Stimulated activated CD4-positive, alpha-beta T cell treated with anti-CD3 and anti-CD28 coated beads, Interleukin-1b, Interleukin-23, amount 100 ng/mL, for 1 hour (primary cell): ENCODE measurements at places on chromosomes 3 and 15.

DNA sequence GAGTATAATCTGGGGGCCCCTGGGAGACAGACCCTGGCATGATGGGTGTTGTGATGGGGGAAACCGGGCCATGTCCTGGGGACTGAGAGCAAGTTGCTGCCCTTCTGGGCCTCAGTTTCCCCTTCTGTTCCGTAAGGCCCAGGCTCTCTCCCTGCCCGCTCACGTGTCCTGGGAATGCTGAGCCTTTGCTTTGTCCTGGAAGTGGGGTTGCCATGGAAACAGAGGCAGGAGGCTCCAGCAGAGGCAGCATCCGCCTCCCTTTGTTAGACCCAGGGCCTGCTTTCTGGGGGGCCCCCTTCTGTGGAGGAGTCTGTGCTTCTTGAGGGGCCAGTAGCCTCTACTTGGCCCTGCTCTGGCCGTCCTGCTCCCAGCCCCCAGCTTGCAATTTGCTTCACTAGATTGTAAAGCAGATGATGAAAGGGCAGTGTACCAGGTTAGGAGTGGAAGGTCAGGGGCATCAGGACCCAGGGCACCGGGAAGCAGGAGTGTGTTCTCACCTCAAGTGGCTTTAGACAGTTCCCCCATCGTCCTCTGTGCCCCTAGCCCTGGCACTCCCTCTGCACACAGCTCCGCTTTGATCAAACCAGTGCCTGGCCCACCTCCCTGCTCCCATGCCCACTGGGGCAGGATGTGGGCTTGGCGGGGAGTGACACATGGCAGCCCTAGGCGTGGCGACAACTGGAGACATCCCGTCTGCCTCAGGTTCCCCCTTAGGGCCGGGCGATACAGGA, 105.6 kb downstream of the FBLN2 start:
- no peak for DNase-seq

GRCh38 chr3:59608356-59608755, 558.5 kb upstream of the CFAP20DC start:
- no peak for DNase-seq

DNA sequence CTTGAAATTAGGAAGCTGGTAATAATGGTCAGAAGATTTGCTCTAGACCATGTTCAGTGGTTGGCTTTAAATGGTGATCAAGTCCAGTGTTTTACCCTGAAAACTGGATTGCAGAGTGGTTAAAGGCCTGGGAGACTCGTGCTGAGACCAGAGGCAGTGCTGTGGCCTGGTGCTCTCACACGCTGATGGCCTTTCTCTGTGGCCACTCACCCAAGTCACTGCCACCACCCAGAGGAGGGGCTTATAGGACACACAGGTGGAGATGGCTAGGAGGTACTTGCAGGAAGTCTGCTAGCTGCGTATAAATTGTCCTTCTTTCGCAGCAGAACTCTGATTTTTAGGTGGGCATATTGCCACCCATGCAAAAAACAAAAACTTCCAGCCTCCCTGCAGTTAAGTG, 6.2 kb upstream of the EHD4 start:
- no peak for DNase-seq

DNA sequence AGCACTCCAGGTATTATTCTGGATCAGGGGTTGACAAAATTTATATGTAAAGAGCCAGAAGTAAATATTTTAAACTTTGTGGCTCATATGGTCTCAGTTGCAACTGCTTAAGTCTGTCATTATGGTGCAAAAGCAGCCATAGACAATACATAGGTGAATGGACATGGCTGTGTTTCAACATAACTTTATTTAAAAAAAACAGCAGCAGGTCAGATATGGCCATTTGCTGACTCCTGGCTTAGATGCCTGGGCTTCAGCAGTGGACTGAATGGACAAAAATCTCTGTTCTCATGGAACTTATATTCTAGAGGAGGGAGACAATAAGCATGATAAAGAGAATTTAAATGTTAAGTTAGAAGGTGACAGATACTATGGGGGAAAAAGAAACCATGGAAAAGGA, 11.7 kb upstream of the FYCO1 start:
- no peak for DNase-seq

- DNase-seq, result no peak
Observed at GRCh38 chr3:23856286-23856685, 50.5 kb downstream of the UBE2E1 start.

- no peak for DNase-seq
Observed at GRCh38 chr3:172655388-172655787, 55.5 kb downstream of the NCEH1 start.
